ENCODE measurements at places on chromosomes 4 and X.
A peak's percentile ranks its signal among the peaks of the same experiment; 100 is the strongest.

DNA sequence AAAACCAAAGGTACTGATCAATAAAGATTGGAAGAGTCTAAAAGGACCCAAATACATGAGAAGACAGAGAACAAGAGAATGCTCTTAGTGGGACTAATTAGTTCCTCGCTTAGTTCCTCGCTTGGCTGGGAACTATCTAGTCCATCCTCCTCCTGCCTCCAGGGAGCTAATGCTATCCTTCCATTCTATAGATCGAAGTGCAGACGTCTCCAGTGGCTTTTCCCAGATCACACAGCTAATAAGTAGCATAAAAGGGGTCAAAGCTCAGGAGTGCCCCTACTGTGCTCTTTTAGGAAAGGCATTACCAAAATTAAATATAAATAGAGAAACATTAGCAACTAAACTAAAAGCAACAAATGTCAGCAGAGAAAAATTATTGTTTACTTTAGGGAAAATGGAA is 42.3 kb upstream of the PPARGC1A start:
- no peak for DNase-seq

DNA sequence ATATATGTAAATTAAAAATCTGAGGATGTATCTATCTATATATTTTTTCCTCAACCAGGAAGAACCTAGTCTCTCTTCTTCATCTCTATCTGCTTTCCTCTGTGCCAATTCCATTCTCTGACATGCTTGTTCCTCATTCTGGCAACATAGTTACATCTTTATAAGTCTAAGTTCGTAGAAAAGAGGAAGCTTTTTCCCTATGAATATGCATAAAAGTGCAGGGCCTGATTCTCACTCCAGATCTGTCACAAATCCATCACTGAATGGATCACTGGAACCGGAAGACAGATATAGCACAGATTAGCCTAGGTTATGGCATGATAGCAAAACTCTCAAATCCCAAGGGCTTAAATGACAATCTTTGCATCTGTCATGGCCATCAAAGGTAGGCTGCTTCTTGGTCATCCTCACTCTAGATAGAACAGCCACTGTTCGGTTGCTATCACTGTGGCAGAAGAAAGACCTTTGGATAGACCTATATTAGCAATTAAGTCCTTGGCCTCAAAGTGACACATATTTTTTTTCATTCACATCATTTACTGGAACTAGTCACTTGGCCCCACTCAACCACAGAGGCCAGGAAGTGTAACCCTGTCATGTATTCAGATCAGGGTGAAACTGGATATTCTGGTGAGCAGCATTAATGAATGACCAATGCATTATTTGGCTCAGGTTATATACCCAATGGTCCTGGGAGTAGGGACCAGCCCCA is 22.2 kb downstream of the DTHD1 start:
- no peak for DNase-seq

DNA sequence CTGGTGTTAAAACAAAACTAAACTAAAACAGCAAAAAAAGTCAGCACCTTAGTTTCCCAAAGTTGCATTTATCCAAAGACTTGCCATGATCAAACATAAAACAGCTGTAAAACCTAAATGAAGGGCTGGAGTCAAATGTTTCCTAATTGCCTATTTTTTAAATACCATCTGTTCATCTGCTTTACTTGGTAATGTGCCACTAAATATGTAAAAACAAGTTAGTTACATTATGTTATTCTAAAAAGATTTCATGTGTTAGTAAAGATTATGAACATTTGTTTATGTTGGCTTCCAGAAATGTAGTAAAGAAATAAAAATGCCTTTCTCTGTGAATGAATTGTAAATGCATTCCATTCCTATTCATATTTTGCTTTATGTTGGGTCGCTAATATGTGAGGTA is 977.8 kb downstream of the FSTL5 start:
- DNase-seq = no peak

DNA sequence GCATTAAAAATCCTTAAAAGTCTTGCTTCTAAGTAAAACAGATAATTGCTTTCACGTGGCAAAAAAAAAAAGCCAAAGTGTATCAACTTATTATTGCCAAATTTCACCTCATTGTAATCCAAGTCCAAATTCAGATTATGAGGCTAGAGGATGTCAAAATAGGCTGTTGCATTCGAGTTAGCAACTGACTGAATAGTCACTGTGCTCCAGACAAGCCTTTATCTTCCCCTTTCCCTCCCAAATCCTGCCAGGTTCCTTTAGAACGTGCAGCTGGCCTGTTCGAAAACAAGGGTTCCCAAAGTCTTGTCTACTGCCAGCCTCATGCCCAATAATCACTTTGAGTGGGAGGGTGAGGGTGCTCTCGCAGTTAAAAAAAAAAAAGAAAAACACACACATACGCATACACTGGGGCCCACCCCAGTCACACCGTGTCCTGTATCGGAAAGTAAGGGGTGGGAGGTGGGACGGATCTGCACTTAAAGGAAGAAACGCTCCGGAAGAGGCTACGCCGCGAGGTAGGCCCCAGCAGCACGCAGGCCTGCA is 603 bp downstream of the MAD2L1 start:
- DNase-seq = peak; percentile 63

- DNase-seq = no peak
Measured at GRCh38 chr4:145565328-145565727, 53.9 kb upstream of the MMAA start.

DNA sequence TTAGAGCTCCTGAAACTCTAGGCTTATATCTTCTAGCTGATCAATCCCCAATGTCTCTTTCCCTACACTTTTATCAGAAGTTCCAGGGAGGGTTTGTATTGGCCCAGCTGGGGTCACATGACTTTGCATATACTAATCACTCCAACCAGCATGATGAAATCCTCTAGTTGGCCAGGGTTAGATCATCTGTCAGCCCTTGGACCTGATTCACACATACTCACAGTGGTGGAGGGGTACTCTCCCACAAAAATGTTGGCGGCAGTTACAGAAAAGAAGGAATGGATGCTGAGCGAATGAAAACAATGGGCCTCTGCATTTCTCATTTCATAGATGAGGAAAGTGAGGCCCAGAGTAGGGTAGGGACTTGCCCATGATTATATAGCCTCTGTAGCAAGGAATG is 151.1 kb downstream of the PJA1 start:
- DNase-seq = no peak

DNA sequence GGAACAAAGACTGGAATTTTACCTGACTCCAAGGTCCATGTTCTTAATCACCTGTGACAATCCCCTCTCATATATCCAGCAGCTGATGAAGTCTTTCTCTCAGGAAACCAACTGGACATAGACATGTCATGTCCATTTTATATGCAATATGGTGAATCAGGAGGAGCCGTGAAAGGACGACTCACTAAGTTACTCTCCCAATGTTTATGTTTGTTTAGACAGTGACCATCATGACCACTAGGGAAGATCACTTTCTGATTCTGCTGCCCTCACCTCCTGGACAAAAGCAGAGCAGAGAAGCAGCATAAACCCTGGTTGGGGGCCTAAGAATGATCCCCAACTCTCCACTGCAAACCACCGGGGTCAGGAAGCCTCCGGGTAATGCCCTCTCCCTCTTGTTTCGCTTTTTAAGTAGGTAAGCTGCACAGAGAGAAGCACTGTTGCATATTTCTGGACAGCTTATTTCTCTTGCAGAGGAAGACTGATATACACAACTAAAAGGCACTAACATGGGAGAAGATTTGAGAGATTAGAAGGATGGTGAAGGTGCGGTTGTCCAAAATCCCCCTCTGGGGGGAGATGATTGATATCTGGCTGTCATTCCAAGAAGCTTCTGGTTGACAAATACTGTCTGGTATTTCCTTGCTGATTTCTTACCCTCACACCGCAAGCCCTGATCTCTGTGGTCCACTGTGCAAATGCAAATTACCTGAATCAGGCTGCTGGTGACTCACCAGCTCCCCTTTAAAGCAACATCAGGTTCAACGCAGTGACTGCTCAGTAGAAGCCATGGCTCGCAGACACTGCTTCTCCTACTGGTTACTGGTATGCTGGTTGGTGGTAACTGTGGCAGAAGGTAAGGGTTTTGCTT is at the start of gene ODAPH:
ODAPH (plus strand) TSS at position 773 of the 871 bp plus-strand sequence; CDS start at position 790, 17 bp downstream.
- DNase-seq = peak; percentile 14

DNA sequence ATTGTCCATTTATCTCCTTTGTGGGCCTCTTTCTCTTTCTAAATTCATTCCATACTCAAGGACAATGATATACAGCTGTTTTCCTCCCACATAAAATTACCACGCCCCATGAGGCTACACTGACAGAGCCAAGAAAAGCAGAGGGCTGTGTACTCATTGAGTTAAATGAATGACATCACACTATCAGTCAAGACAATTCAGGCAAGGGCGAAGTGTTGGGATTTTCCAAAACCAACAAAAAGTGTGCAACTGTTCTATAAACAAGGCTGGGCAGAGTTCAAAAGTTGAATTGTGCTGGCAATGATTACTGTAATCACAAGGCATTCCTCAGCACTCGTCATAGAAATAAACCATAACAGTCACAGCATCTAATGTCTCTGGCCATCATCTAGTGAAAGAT is 799.6 kb upstream of the DIAPH2 start:
- no peak for DNase-seq

- DNase-seq = no peak
Measured at GRCh38 chrX:134603806-134604700, 54.2 kb downstream of the PLAC1 start.

GRCh38 chr4:67531379-67531962 is 13.8 kb downstream of the CENPC start:
- no peak for DNase-seq

- DNase-seq = no peak
Measured at GRCh38 chrX:155544881-155545280, 67.9 kb downstream of the TMLHE start.

- DNase-seq = no peak
Measured at GRCh38 chr4:152304220-152304619, 231.7 kb downstream of the FBXW7 start.

DNA sequence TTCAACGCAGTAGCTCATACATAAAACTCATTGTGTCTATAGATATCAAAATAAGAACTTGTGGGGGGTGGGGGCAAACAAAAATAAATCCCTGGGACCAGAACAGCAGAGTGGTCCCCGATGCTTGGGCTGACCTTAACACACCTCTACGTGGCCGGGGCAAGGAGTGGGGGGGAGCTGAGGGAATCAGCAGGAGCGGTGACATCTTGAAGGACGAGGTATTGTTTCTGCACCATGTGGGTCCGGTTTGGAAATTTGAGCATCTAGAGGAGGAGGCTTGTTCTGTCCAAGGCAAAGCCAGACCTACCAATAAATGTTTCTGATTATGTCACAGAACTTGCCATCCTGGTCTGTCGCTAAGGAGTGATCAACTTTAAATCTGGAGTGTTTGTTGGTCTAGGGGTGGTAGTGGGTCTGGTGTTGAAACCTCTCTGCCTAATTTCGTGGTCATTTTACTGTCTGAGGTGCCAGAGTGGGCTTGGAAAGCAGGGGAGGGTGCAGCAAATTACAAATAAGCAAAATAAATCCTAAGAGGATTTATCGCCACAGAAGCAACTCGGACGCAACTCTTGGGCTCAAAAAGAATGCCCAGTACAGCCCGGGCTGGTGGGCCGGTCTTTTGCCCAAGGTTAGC is 774 bp upstream of the RAPGEF2 start:
- DNase-seq = no peak

- DNase-seq = no peak
Measured at GRCh38 chr4:118923891-118924290, 35.2 kb downstream of the SYNPO2 start.

- DNase-seq = no peak
Measured at GRCh38 chrX:40582811-40583210, 2.0 kb downstream of the ATP6AP2 start.

DNA sequence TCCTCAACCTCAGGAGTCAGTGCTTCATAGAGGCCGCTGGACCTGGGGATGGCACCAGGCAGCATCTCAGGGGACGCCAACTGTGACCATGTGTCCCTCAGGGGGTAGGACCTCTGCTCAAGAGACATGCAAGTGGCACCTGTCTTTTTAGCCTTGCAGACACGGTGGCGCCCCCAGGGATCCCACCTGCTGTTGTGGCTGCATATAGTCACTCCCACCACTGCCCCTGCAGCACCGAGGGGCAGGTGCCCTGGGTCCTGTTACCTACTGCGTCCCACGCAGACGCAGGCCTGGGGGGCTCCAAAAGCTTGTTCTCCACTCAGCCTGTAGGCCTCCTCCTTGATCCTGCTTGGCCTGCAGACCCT is 2.5 kb downstream of the MYL5 start:
- DNase-seq = no peak

DNA sequence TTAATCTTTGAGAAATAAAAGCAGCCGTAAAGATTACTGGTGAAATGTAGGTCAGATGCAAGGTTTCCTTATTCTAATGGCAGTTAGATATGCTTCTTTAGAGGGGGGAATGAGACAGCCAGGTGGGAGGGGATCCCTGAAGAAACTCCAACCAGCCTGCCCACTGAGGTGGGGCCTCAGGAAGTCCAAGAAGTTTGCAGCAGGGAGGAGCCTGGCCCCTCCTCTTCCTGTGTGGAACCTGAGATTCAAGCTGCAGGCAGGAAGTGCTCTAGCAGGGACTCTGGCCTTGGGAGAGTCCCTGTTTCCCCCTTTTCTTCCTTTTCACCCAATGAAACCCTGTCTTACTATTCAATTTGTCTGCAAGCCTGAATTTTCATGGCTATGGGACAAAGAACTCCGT is 101.4 kb upstream of the SLITRK2 start:
- DNase-seq = no peak

All from stimulated activated naive CD8-positive, alpha-beta T cell treated with anti-CD3 and anti-CD28 coated beads, Interleukin-15, Interleukin-2, amounts not matched to agents 100 U/mL and 50 U/mL, for 24 hours (primary cell).